ENCODE measurements at places on chromosomes 1 and 21.

DNA sequence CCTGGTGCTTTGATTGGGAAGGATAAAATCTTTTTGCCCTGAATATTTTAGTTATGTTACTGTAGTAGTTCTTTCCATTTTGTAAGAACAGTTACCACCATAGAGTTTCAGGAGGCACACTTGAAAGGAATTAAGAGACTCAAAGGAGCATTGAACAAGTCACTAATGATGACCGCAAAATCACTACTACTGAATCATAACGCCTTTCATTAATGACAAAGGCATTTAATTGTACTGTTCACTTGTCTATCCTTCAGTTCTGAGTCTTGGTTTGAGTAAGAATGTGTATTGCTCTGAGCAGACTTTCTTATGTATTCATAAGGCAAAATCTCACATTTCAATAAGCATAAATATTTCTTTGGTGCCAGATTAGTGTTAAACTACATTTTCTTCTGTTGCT, 24.9 kb downstream of the LHX9 start:
- DNase-seq = no peak

DNA sequence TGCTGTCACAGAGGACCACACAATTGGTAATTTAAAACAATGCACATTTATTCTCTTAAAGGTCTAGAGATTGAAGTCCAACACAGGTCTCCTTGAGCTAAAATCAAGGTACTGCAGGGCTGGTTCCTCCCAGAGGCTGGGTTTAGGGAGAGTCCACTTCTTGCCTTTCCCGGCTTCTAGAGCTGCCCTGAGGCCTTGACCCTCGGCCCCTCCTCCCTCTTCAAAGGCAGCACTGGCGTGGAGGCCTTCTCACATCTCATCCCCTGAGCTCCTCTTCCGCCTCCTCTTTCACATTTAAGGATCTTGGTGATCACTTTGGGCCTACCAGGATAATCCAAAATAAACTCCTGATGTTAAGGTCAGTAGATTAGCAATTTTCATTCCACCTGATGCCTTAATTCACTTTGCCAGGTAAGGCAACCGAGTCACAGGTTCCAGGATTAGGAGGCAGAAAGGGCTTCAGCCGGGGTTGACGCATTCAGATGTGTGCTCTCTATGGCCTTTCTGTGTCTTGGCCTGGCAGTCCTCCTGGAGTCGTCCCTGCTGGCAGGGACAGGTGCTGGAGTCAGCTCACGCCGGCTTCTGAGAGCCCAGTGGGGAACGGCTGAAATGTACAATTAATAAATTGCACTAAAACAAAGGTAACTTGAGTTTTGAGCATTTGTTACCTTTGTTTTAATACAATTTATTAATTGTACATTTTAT, 61.2 kb upstream of the ABCG1 start:
- DNase-seq = no peak

- DNase-seq = no peak
These were observed 90.6 kb downstream of the HIVEP3 start for GRCh38 chr1:41827991-41828570.

DNA sequence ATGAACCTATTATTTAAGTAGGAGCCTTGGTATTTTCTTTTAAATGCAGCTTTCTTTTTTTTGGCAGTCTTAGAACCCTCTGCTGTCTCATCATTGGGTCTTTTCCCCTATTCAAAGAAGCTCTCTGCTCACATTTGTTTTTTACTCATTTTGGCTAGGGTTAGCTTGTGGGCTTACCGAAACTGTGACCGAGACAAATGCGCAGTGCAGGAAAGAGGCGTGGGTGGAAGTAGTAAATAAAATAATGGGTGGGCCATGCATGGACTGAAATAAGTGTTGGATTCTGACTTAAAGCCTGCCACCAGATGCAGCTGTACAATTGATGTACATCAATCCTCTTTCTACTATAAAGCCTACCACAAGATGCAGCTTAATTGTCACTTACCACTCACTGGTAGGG, 14.7 kb downstream of the XPR1 start:
- DNase-seq = no peak

DNA sequence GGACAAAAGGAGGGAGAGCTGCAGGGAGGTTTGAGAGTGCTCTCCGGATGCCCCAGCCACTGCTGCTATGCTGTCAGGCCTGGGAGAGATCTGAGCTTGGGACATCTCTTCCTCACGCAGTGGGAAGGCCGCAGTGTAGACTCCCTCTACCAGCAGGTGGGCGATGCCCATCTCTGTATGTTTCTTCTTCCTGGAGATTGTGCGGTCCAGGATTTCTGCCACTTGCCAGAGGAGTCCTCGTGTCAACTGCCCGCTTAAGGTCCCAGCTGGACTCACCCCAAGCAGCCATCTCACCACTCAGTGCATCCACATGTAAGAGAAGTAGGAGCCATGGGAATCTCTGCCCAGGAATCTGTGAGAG, 10.9 kb downstream of the CPLANE2 start:
- DNase-seq = no peak

All from CD8-positive, alpha-beta memory T cell (primary cell).